Osteocyte (in vitro differentiated cells): ENCODE measurements at places on chromosomes 1 and 21.

DNA sequence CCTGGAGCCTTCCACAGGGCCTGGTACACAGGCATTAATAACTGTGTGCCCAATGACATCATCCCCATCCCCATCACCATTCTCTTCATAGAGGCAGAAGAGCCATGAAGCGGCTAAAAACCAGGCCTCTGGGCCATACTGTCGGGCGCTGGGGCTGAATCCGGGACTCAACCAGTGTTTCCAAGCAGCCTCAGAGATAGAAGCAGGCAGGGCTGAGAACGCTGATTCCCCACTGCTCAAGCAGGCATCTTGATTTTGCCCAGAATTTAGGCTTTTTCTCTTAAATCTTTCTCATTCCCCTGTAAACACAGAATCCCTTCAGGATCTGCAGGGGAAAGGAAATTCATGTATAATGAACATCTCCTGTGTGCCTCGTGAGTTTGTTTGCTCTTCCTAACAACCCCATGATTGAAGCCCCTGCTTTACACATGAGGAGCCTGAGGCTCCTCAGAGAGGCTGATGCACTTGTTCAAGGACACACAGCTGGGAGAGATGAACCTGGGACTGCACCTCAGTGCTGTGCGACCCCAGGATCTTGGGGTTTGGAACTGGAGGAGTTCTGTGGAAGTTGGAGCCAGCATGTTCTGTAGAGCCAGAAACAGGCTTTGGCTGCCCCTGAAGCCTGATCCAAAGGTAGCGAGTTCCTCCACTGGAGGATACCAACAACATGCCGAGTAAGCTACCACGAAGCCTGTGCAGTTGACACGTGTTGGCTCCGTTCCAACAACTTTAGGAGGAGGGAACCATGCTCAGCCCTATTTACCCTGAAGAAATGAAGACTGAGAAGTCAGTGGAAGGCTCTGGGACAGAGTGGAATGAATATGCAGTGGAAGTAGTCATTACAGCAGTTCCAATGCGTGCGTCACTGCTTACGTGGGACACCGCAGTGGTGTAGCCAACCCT lies 55.5 kb downstream of the EDN2 start:
- no peaks in the 10 kb centered on the region for H3K36me3 ChIP-seq
- no peak for DNase-seq
- no peak overlapping the region for H3K4me3 ChIP-seq
- no peak overlapping the region for H3K27ac ChIP-seq
- peaks cover 32% of the 10 kb centered on the region for H3K4me1 ChIP-seq

DNA sequence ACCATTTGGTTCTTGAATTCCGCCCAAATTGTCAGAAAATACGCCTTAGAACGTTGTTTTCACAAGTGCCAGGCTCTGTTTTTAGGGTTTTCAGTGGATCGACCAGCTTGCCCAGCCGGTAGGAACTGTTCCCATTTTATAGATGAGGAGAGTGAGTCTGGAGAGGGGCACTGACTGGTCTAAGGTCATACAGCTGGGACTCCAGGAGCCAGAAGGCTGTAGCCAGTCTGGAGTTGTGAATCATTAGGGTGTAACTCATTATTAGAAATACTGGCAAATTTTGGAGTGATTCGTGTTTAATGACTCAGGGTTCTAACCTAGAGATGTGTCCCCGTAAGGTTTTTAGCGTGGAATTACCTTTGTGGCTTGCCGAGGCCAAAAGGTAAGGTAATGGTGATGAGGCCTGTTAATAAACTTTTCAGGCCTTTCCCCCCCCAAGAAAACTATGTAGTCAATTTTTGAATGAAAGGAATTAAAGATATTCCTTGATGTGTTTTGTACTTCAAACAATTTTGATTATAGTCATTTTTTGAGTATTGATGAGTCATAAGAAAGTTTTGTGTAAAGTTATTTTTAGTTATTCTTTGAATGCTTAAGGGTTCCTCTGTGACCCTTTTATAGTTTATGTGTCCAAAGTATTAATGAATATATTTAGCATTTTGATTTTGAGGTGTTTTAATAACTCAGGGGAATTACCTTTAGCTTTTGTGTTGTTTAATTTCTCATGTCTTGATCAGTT lies 2.1 kb downstream of the DYRK1A start:
- peak overlapping the region; percentile 92 for H3K27ac ChIP-seq
- H3K36me3 ChIP-seq, result no peaks in the 10 kb centered on the region
- H3K4me1 ChIP-seq, result peaks cover 47% of the 10 kb centered on the region
- DNase-seq, result no peak
- no peaks in the 10 kb centered on the region for H3K27me3 ChIP-seq

GRCh38 chr1:187838335-187839293 lies 1009.9 kb downstream of the PLA2G4A start:
- H3K4me1 ChIP-seq, result no peaks in the 10 kb centered on the region
- H3K27me3 ChIP-seq, result no peaks in the 10 kb centered on the region
- H3K4me3 ChIP-seq, result no peak overlapping the region
- DNase-seq, result no peak
- H3K36me3 ChIP-seq, result no peaks in the 10 kb centered on the region

GRCh38 chr1:174447866-174448530 lies at the start of gene GPR52:
Gene GPR52 (plus strand): TSS chr1:174447964. CDS start chr1:174448112, 148 bp downstream.
- H3K27ac ChIP-seq, result no peak within 1 kb of the TSS
- H3K36me3 ChIP-seq, result no peaks in the 10 kb centered on the region
- H3K27me3 ChIP-seq, result no peaks in the 10 kb centered on the region
- no peak for DNase-seq
- no peak within 1 kb of the TSS for H3K4me3 ChIP-seq

DNA sequence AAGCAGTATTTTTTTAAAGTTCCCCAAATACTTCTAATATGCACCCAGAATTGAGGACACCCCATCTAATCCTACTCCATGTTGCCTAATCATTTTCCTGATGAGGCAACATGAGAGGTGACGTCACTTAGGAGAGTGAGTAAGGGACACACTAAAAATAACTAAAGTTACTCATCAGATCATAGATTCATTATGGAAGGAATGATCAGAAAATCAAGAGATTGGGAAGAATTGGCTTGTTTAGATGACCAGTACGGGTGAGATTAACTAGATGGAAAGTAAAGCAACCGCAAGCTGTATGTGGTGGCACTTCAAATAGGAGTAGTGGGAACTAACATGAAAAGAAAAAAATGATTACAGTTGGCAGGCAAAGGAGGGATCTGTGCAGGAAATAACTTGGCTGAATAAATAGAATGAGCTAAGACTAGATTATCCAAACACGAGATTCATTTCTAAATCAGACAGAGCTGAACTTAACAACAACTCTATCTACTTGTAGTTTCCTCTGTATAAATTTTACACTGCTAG lies 61.4 kb upstream of the CXADR start:
- H3K36me3 ChIP-seq, result no peaks in the 10 kb centered on the region
- no peaks in the 10 kb centered on the region for H3K4me1 ChIP-seq
- H3K4me3 ChIP-seq, result no peak overlapping the region
- no peaks in the 10 kb centered on the region for H3K27me3 ChIP-seq
- DNase-seq, result no peak

- H3K36me3 ChIP-seq, result no peaks in the 10 kb centered on the region
- no peak for DNase-seq
- H3K4me3 ChIP-seq, result no peak overlapping the region
- peaks cover 16% of the 10 kb centered on the region for H3K4me1 ChIP-seq
Observed at GRCh38 chr1:220889333-220889732, 10.1 kb downstream of the HLX start.

DNA sequence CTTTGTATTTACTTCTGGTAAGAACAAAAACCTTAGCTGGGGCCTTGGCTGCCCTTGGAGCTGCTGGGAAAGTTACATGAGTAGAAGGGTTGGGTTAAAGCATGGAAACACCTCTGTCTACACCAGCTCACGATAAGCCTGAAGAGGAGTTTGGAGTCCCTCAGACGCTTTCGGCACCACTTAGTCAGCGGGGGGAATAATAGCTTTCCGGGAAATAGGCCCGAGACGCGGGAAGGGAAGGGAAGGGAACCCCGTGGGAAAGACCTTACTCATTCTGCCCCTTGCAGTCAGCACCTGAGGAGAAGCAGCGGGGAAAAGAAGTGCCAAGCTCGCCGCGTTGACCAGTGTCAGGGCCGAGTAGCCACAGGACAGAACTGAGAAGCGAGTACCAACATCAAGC lies 66.4 kb upstream of the PDE9A start:
- H3K27me3 ChIP-seq, result no peaks in the 10 kb centered on the region
- H3K27ac ChIP-seq, result no peak overlapping the region
- DNase-seq, result no peak
- peaks cover under 1% of the 10 kb centered on the region for H3K4me1 ChIP-seq

DNA sequence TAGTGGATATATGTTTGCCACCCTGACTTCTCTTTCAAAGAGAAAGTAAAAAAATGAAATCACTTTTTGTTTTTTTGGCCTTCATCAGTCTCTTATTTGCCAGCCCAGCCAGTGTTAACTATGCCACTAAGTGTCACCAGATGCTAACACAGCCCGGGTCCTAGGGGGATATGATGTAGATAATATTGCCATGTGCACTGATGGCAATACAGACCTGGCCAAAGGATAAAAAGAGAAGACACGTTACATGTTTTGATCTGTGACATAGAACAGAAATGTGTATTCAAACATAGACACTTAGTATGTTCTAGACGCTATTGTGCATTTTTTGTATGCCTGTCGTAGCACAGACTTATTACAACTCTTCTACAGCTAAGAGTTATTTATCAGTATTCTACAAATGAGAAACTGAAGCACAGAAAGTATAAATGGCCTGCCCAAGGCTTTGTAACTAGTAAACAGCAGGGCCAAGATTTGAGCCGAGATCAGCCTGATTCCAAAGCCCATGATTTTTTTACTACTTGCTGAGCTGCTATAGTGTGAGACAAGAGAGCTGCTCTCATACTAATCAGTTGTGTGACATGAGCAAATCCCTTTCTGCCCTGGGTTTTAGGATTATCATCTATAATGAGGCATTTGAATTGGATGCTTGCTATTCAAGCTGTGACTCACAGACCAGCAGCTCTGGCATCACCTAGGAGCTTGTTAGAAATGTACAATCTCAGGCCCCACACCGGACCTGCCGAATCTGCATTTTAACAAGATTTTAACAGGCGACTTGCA lies 6.3 kb downstream of the LRRC53 start:
- no peak for DNase-seq
- no peak overlapping the region for H3K4me3 ChIP-seq
- peaks cover 3% of the 10 kb centered on the region for H3K27me3 ChIP-seq
- no peaks in the 10 kb centered on the region for H3K4me1 ChIP-seq
- H3K27ac ChIP-seq, result no peak overlapping the region

DNA sequence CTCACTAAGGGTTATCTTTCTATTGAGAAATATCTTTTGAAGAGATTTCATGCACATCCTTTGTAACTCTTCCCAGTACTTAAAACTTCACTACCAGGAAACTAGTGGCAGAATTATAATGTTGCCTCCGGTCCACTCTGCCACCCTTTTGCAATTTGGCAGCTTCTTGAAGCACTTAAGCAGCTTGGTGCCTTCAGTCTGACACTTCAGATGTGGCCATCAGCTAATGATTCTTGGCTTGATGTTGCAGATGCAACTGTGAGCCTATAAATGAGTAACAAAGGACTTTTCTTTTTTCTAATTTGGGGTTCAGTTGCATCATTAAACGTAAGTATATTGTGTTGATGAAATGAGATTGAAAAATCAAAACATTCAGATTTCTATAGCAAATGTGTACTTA lies 187.5 kb upstream of the C21orf91 start:
- no peaks in the 10 kb centered on the region for H3K4me1 ChIP-seq
- no peak for DNase-seq
- no peaks in the 10 kb centered on the region for H3K27me3 ChIP-seq
- no peak overlapping the region for H3K27ac ChIP-seq
- H3K4me3 ChIP-seq, result no peak overlapping the region
- no peaks in the 10 kb centered on the region for H3K36me3 ChIP-seq

DNA sequence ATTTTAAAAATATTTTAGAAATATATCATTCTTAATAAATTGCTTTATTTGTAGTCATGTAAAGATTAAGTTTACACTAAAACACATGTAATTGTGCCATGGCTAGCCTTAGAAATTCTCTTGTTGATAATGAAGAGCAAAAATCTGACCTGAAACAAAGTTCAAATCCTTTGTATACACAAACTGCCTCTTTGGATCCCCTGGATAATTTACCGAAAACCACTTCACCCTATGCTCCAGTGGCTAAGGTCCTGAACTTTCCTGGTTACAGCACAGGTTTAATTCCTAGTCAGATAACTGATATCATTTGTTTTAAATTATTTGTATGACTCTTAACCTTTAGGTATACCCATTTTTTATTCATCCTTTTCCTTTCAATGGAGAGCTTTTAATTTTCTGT lies 1093.2 kb upstream of the ADGRL4 start:
- no peak overlapping the region for H3K4me3 ChIP-seq
- H3K27me3 ChIP-seq, result no peaks in the 10 kb centered on the region
- DNase-seq, result no peak

DNA sequence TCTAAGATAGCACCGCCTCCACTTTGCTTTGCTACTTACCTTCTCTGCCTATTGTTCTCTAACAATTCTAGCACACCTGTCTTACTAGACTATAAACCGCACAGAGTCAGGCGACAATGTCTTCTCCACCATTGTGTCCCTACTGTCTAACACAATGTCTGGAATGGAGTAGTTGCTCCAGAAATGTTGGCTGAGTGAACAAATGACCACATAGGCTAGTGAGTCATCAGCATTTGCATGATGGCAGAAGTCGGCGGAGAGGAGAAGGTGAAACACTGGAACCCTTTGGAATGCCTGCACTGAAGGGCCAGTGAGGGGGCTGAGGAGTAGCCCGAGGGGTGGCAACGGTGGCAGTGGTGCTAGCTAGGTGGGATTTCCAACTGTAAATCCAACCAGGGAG lies 14.0 kb upstream of the PABPC4 start:
- peaks cover 17% of the 10 kb centered on the region for H3K27me3 ChIP-seq
- H3K27ac ChIP-seq, result no peak overlapping the region
- H3K4me3 ChIP-seq, result no peak overlapping the region
- H3K4me1 ChIP-seq, result no peaks in the 10 kb centered on the region

DNA sequence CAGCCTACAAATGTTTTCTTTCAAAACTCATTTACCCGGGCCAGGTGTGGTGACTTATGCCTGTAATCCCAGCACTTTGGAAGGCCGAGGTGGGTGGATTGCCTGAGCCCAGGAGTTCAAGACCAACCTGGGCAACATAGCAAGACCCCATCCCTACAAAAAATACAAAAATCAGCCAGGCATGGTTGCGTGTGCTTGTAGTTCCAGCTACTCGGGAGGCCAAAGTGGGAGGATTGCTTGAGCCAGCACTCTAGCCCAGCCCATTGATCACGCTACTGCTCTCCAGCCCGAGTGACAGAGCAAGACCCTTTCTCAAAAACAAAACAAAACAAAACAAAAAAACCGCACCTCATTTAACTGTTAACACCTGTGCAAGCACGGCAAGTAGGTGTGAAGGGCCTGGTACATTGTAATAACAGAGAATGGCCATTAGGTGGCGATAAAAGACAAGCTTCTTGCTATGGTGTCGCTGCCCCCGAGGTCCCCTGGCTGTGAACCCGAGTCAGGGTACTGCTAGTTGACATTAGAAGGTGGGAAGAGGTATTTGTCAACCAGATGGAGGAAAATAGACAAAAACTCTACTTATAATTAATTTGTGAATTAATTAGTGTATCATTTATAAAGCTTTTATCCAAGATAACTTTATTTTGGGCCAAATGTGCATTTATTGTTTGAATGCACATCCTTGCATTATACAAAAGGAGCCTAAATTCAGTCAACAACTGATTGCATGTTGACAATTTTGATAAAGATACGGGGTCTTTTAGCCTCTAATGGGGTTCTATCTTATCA lies 66.5 kb downstream of the SH3BGR start:
- DNase-seq, result no peak
- H3K4me1 ChIP-seq, result no peaks in the 10 kb centered on the region
- H3K4me3 ChIP-seq, result no peak overlapping the region
- H3K27ac ChIP-seq, result no peak overlapping the region
